ENCODE measurements at places on chromosomes 2 and 18. TPM values are rescaled to one million over a fixed set of nuclear protein-coding genes. Genes with fewer than 3 reads are reported as not detected.

The MRPS9 gene
- 12.7 TPM for total RNA-seq

The RFTN2 gene
- total RNA-seq: 1.4 TPM

The FSIP2 gene
- 2.3 TPM for total RNA-seq

The ROCK1 gene
- total RNA-seq: 11.6 TPM
